ENCODE measurements at places on chromosomes 13 and 19.
A peak's percentile ranks its signal among the peaks of the same experiment; 100 is the strongest.

- no peak for DNase-seq
Measured at GRCh38 chr13:63044589-63045313, 1629.1 kb upstream of the PCDH20 start.

- DNase-seq: no peak
Measured at GRCh38 chr19:48540110-48540509, 11.9 kb upstream of the SULT2B1 start.

GRCh38 chr13:106505732-106506131 is 29.7 kb downstream of the EFNB2 start:
- DNase-seq: no peak

- DNase-seq: no peak
Measured at GRCh38 chr19:728011-728410, 19.3 kb downstream of the PALM start.

DNA sequence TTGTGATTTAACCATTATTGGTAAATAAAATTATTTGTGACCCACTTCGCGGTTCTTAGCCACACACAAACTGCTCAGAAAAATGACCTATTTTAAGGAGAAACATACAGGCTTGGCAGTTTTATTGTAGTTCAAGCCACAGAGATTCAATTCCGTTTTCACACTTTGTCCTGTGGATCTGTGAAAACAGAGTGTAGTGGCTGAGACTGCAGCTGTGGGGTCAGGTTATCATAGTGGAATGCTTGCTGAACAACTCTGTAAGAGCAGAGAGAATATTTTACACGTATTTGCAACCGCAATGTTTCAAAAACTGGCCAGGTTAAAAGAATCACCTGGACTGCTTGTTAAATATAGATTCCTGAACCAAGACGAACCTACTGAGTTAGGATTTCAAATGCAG is 292.5 kb downstream of the GPC5 start:
- no peak for DNase-seq

DNA sequence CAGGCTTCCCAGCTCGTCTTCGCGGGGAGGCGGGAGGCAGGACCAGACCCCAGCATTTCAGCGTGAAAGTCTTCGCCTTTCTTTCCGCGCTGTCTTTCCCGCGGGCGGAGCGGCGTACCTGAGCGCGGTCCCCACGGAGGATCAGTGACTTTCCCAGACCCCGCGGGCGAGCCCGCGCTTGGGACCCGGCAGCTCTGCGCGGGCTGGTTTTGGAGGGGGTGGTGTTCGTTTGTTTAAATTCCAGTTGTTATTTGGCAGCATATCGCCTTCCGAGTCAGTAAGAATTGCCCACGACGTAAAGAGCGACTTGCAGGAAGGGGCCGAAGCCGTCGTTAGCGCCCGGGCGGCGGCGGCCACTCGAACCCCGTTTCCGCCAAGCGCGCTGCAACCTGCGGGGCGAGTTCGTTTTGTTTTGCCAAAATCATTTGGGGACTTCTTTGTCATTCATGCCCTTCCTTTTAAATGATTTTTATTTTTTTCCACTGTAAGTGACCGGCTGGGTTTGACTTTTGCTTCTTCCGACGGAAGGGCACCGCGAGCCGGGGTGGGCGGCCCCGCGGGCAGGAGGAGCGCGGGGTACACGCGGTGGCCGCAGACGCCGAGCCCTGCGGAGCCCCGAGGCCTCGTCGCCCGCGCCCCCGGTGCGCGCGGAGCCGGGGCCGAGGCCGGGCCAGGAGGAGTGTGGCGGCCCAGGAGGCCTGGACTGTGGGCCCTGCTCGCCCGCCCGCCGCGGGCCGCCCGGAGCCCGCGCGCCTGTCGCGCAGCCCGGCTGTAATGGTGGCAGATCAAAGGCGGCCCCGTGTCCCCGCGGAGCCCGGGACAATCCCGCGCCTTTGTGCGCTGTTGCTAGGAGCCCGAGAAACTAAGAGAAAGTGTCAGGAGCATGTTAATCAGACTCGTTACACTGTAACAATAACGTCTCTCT is 75.9 kb downstream of the ZIC5 start:
- no peak for DNase-seq

DNA sequence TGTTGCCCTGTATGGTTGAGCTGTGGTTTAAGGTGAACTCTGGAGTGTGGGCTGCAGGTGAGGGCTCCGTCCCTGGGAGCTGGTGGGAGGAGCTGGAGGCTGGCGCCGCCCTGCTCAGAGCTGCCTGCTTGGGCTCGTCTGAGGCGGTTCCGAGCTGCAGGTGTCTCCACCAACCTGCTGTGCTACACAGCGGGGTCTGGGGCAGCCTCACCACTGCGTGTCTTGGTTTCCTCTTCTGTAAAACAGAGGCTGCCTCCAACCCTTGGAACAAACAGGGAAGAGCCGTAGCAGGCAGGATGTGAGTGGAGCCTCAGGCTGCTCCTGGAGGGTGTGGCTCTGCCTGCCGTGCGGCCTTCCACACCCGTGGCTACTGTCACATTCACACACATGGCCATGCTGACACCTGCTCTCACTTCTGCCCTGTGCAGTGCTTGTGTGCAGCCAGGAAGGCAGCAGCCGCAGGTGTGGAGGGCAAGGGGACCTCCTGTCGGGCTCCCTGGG is 21.4 kb downstream of the NAXD start:
- no peak for DNase-seq

- no peak for DNase-seq
Measured at GRCh38 chr13:38866649-38867048, 124.0 kb downstream of the STOML3 start.

DNA sequence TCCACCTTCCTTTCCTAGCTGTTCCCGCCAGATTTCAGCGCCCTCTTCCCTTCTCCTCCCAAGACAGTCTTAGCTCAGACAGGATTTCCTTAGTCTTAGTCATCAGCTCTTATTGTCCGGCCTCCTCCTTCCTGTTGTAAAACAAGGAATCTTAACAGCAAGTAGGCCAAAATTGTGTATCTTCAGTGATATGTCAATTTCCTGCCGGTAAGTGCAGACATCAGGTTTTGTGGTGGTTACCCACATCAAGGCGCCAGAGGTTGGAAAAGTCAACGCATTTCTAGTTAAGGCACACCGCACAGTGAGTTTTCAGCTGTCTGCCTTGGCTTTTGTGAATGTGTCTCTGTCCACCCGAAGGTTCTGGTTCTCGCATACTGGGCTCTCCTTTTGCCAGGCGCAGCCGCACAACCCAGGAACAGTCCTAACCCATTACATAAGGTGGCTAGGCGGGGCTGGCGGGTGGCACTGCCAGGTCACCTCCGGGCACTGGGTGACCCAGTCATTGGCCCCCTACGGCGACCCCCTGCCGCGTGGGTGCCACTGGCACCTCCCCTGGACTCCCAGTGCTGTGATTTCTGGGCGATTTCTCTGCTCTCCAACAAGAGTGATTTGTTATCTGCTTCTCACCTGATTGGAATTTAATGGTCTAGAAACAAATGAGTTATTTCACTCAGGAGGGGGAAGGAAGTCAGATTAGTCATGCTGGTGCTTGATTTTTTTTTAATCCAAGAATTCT is 12.9 kb downstream of the COL4A2 start:
- DNase-seq: no peak

- no peak for DNase-seq
Measured at GRCh38 chr19:8703223-8703622, 4.6 kb upstream of the ACTL9 start.

DNA sequence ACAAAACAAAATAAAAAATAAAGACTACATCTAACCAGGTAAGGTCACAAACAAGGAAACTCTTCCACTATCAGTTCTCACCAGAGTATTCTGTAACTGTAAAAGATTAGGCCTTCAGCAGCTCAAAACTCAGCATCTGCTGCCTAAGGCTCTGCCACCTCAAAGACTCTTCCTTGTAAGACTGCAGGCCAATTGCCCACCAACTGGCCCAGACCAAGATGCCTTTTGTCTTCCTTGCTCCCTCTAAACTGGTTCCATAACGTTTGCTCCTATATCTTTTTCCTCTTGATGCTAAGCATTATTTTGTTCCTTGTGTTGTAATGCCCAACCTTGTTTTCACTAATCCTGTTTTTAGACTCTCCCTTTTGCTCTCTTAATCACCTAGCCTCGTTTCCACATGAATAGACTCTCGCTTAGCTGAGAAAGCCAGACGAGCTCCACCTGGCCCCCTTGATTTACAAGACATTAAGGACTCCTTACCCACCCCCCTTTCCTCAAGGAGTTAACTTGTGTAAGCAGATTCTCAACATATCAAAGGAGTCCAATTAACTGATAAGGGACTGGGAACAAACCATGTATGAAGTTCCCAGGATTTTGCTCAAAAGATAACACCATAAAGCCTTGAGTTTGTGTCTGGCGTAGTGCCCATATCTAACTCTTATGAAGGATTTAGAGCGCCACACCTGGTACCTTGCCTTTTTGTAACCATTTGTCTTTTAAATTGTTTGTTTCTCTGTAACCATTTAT is 1.5 kb downstream of the ZNF814 start:
- DNase-seq: no peak

DNA sequence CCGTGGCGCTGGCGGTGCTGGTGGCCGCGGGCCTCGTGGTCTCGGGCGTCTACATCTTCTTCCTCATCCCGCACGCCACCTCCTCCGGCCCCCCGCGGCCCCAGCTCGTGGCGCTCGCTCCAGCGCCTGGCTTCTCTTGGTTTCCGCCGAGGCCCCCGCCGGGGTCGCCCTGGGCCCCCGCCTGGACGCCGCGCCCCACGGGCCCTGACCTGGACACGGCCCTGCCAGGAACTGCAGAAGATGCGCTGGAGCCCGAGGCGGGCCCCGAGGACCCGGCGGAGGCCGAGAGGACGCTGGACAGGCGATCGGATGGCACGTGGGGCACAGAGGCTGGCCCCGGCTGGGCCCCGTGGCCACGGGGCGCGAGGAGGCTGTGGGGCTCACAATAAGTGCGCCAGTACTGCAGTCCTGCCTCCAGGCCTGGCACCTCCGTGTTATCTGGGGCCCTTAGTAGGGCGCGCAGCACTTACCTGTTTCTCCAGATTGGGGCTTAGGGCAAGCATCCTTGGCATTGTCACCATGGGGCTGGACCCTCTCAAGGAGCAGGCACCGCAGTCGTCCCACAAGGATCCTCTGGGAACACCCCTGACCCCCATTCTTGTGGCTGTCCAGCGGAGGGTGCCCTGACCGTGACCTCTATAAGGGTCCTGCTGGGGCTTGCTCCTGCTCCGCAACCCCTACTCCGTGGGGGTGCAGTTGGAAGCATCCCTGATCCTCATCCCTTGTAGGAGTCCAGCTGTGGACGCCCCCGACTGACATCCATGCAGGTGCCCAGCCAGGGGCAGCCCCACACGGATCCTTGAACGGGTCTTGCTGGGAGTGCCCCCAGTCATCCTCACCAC is 1.5 kb downstream of the RNF225 start:
- DNase-seq: no peak

DNA sequence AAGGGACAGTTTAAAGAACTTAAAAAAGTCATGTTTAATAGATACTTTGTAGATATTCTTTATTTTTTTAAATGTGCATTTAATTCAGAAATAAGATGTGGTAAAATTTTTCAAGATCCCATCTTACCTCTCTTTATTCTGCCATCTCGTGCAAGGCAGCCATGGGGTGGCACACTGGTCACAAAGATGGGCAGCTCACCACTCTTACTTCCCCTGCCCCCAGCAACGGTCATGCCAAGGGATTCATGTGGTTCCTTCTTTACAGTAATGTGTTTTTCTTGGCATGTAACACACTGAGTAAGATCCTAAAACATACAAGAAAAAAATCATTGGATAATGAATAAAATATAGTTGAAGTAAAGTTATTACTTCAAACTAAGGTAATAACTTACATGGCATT is 64.2 kb downstream of the LNX2 start:
- peak; percentile 73 for DNase-seq

DNA sequence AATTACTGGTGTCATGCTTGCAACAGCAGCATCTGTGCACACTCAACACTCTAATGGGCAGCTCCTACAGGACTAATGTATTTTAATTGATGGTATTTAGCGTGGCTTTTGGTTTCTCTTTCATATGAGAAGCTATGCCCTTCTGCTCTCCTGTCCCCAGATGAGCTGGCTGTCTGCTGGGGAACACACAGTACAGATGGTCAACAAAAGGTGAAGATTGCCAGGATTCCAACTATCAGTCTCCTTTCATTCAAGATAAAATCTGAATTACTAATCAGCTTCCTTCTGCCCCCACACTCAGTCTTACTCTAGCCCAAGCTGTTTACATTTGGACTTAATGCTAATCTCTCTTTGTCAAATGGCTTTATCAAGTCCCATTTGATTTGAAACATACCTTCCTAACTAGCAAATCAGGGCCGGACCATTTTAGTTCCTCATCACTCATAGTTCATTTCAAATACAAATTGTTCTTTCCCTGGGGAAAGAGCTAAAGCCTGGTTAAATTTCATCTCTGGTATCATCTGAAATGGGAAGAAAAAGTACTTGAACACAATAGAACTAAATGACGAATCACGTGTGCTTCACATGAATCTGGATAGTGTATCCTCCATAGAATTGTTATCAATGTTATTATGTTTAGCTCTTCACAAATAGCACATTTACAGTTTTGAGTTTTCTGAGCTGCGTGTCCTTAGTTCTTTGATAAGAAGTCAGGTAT is 988.0 kb downstream of the PCDH17 start:
- no peak for DNase-seq

DNA sequence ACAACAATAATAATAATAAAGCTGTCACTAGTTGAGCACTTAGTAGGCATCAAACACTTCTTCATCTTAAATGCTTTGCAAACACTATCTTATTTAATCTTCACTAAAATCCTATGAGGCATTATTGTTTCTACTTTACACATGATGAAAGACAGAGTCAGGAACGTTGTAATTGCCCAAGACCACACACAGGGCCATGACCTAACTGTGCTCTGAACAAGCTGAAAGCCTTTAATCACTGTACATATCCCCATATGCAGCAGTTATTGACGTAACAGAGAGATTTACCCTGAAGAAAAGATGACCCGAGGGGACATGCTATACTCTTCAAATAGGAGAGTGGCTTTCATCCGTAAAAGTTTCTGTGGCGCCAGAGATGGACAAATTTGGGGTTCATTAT is 53.0 kb downstream of the SACS start:
- no peak for DNase-seq

- DNase-seq: no peak
Measured at GRCh38 chr19:9945319-9945966, 9.1 kb upstream of the OLFM2 start.

DNA sequence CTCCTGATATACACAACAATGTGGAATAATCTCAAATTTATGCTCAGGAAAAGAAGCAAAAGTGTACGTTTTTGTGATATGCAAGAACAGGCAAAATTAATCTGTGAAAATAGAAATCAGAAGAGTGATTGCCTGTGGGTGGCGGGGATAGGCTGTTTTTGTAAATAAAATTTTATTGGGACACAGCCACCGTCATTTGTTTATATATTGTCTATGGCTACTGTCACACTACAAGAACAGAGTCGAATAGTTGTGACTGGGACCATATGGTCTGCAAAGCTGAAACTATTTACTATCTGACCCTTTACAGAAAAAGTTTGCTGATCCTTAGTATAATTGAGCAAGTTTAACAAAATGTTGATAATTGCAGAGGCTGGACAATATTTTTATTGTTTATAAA is 269.5 kb upstream of the HTR2A start:
- no peak for DNase-seq

- DNase-seq: no peak
Measured at GRCh38 chr13:98150832-98151479, 8.1 kb downstream of the FARP1 start.

DNA sequence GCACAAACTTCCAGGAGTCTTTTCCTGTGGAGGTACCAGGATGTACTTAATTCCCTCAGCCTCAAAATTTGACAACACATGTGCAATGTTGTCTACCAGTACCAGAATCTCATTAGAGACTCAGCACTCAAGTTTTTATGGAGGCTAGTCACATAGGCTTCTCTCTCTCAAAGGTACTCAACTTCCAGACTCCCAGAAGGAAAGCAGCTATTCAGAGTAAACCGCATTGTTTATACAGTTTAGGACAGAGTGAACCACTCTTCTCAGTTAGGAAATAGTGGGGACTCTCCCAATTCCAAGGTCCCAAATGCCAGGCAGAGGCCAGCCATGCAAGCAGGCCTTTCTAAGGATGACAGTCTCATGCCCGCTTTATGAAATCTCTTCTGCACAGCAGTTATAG is 8.5 kb upstream of the C1QTNF9B start:
- DNase-seq: no peak
